ENCODE measurements at places on chromosomes 7 and 10.

DNA sequence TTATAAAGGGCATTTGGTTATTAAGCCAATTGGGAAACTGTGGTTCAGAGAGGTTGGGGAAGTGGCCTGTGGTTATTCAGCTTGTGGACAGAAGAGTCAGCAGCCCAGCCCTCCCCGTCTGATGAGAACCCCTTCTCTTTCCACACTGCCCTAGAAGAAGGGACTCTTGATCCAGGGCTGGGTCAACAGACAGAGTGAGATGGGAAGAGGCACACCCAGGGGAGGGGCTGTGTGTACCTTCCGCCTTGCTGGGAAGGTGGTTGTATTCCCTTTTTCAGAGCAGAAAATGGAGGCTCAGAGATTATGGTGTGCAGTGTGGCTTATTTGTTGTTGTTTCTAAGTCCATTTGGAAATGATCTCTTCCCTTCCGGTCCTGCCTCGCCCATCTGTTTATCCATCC is 103.4 kb downstream of the GRK5 start:
- no peak for DNase-seq

- no peak for DNase-seq
Measured at GRCh38 chr7:22195397-22196172, 161.4 kb downstream of the RAPGEF5 start.

DNA sequence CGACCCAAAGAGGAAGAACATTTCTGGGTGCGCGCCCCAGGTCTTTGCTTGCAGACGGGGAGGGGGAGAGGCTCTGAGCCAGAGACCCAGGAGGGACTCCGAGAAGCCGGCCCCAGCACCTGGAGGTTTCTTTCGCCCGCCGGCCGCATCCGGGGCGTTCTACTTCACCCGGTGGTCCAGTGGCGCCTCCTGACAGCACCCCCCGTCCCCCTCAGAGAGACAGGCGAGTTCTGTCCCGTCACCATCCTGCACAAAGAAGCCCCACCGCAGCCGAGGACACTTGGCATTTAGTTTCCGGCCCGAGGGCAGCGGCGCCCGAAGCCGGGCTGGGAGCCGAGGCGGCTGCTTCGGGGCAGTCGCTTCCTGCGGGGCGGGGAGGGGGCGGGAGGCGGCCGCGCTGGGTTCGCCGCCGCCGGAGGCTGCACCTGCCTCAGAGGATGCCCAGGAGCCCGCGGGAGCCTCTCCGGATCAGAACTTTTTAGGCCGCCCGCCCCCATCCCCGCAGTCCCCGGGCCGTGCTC is at the start of gene TMEM178B:
Gene TMEM178B (plus strand): TSS at position 424 of the 521 bp plus-strand sequence.
- DNase-seq = no peak

DNA sequence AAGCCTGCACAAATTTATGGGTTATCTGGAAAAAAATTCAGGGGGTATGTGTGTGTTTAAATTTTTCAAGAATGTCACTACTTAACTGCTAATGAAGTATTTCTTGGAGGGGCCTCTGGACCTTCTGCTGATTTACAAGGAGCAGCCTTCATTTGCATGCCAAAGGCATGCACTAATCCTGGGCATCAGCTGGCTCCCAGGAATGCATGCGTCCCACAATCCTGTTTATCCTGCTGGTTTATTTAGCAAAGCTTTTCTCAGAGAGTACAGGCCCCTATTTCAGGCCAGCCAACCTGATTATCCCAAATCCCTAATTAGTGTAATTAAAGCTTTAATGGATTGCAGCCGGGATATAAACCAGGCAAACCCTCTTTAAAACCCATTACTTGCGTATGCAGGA is 170.4 kb downstream of the TAX1BP1 start:
- DNase-seq = no peak

Data from HCEC 1CT (cell line).